ENCODE measurements at places on chromosomes 16 and 17.

DNA sequence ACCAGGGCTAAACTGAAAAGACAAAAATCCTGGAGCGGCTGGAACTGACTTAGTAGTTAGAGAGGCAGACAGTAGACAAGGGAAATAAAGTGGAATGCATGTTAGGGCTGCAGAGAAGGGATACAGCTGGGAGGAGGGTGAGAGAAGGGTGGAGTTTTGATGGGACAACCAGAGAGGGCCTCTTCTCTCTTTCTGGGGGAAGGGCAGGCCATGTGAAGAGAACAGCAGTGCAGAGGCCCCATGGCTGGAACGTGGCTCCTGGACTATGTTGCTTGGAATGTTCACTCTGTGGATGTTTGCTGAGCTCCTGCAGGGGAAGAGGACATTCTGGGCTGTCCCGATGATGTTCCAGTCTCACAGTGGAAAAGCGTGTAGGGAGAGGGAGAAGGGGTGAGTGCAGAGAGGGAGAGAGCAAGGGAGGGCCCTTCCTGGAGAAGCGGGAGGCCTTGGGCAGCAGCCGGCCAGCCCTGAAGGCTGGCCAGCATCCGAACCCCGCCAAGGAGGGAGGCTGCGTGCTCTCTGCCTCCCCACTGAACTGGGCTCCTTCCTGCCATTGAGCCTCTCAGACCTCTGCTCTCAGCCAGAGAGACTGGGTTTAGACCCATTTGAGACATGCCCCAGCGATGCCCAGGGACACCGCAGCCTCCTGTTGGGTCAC is 33.1 kb upstream of the GSE1 start:
- DNase-seq, result no peak

DNA sequence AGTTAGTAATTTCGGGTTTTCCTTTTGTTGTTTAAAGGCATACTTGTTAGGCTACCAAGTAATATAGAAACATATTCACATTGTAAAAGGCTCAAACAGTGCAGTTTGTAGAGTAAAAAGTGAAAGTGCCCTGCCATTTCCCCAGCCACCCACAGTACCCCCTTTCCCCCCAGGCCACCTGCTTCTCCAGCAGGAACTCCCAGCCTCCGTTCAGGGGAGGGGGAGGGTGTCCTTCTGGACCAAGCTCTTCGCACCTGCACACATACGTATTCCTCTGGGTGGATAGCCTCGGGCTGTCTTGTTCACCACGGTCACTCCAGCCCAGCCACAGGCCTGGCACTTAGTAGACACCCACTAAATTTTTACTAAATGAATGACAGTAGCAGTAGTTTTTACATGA is 144.5 kb downstream of the CLEC16A start:
- DNase-seq, result no peak

GRCh38 chr17:56887552-56888467 is 26.0 kb downstream of the TRIM25 start:
- no peak for DNase-seq

GRCh38 chr16:20995711-20996110 is 95.1 kb downstream of the LYRM1 start:
- DNase-seq, result no peak

DNA sequence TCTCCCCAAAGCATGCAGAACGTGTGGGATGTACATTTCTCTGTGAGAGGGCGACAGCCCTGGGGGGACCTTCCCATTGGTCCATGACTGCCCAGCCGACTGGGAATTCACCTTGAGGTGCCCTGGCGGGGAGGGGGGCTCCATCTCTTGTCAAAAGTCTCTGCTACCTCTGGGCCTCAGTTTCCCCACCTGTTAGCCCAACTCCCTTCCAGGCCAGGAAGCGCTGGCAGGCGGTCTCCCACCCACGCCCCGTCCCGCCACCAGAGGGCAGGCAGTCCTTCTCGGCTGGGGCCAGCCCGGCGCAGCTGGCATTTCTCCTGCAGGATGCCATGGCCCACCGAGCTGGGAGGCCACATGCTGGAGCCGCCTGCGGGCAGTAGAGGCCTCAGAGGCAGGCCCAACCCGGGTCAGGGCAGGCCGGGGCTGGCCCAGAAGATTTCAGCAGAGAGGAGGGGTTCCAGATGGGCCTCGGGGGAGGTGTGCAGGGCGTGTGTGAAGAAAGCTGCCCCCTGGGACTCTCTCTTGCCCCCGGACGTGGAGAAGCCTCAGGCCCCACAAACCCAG is 16.6 kb downstream of the CD7 start:
- peak; percentile 53 for DNase-seq

GRCh38 chr17:77163001-77163400 is 22.2 kb downstream of the SEC14L1 start:
- DNase-seq, result no peak

DNA sequence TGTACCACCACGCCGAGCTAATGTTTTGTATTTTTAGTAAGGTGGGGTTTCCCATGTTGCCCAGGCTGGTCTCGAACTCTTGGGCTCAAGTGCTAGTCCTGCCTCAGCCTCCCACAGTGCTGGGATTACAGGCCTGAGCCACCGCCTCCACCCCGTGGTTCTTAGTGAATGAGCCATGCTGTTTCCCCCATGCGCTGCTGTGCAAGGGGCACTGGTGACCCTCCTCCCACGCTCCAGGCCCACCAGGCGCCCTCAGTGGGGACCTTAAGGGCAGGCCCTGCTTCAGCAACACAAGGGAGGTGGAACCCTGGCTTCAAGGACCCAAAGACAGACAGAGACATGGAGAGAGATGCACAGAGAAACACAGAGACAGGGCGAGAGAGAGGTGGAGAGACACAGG is 15.4 kb upstream of the NUDT16L1 start:
- DNase-seq, result no peak

- no peak for DNase-seq
Measured at GRCh38 chr16:46929378-46930332, 43.8 kb downstream of the DNAJA2 start.

DNA sequence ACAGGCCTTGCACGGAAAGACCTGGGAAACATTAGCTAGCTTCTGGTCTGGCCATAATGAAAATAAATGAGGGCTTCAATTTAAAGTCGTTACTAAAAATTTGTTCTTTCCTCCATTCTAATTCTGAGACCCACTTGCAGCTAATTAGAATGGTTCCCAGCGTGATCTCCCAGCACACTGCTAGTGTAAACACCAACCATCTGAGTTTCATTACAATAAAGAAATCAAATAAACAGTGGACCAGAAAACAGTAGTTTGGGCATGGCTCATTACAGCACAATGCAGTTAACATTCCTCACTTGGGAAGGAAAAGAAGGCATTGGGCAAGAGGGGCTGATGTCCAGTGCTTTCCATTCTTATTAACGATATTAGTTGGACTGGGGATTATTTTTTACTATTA is 410.9 kb upstream of the SOX9 start:
- DNase-seq, result peak; percentile 7

GRCh38 chr16:72425571-72426341 is 253.8 kb upstream of the PMFBP1 start:
- DNase-seq, result no peak

DNA sequence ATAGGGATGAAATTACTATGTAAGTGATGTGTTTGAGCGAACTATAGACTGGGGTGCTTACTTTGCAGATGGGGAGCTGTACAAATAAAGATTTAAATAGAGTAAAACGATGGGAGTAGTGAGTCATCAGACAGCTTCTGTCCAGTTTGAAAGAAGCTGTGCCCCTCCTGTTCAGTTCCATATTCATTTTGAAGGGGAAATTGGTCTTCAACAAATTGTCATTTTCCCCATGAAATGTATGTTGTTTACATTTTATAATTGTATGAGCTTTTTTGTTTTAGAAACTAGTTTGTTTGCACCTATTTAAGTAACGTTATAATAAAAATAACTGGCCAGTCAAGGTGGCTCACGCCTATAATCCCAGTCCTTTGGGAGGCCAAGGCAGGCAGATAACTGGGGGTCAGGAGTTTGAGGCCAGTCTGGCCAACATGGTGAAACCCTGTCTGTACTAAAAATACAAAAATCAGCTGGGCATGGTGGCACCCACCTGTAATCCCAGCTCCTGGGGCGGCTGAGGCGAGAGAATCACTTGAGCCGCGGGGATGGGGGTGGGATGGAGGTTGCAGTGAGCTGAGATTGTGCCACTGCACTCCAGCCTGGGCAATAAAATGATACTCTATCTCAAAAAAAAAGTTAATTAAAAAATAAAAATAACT is 20.2 kb downstream of the SEC14L1 start:
- no peak for DNase-seq

GRCh38 chr17:47423406-47424295 is 99.9 kb downstream of the EFCAB13 start:
- DNase-seq, result peak; percentile 3

DNA sequence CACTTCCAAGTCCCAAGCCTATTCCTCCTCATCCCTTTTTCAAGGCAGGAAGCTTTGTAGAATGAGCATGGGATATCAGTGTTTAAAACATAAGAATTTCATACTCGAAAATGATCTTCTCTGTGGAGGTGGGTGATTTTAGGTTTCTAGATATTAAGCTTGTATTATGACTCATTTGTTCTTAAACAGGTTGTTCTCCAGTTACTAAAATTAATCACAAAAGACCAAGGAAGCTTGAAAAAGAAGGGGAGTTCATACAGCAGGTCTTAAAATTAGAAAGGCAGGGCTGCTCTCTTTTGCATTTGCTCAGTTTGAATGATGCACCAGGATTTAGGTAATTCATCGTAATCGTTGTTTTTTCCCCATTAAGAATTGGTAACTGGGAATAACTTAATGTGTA is 208.7 kb downstream of the PRKCA start:
- no peak for DNase-seq

GRCh38 chr17:14245629-14246028 is 9.0 kb upstream of the CDRT15 start:
- no peak for DNase-seq

GRCh38 chr16:24686678-24687077 is 42.8 kb upstream of the TNRC6A start:
- DNase-seq, result no peak

DNA sequence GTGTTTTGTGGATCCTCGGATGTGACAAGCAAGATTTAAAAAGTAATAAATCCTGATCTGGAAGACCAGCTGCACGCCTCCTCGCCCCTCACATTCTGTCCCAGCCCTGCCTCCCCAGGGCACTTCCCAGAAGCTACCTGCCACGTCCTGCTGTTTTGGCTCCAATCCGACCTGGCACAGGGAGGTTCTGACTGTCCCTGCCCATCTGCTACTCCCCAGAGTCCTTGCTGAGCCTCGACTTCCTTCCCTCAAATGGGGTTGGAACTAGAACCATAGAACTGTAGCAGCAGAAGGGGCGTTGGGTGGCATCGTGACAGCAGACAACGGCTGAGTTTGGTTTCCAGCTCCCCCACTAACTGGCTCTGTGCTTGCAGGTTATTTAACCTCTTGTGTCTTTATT is 71.7 kb downstream of the RPH3AL start:
- DNase-seq, result no peak

GRCh38 chr17:37174205-37174604 is 201.6 kb upstream of the C17orf78 start:
- peak; percentile 34 for DNase-seq

GRCh38 chr16:84714028-84714427 is 14.2 kb downstream of the USP10 start:
- DNase-seq, result no peak

- no peak for DNase-seq
Measured at GRCh38 chr17:29763273-29763672, 140.6 kb upstream of the CORO6 start.

DNA sequence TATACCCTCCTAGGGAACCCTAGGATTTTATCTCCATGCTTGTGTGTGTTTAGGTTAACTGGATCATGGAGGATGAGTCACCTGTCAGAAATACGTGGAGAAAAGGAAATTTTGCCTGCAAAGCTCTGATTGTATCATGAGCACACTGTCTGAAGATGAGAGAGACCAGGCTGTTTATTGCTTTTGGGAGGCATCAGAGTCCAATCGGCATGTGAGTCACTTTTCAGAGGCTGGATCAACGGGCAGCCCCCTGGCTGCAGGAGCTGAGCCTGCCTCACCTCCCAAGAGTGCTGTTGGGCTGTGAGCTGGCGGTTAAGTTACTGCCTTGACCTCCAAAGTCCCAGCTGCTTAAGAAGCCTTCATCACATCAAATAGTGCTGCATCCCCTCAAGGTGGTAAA is 41.5 kb upstream of the MED9 start:
- DNase-seq, result no peak

GRCh38 chr17:53516636-53517035 is 306.1 kb upstream of the KIF2B start:
- DNase-seq, result no peak

DNA sequence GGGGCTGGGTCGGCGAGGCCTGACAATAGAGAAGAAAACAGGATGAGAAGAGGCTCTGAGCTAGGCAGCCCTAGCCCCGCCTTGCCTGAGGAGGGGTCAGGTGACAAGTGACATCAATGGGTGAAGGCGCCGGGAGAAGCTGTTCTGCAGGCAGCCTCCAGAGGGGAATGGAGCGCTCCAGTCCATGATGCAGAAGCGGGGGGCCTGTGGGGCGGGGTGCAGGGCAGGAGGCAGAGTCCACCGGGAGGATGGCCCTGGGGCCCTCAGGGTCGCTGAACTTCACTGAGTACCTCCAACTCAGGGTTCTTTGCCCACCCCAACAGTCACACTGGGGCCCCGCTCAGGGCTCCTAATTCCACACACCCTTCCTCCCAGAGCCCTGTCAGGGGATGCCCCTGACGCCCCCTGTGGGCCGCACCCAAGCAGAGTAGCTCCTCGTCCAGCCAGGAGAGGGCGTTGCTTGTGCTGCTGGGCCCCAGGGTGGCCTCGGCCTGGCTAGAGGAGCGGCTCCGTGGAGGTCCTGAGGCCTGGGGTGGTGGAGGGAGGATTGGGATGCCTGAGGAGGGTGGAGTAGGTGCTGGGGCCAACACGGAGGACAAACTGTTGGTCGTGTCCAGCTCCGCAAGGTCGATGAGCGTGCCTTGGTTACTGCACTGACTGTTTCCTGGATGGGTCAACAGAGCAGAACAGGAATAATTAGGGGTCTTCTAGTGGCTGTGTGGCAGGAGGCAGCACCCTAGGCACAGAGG is 20.8 kb downstream of the GGA3 start:
- DNase-seq, result no peak

- DNase-seq, result no peak
Measured at GRCh38 chr17:2064980-2065785, 10.3 kb downstream of the HIC1 start.

DNA sequence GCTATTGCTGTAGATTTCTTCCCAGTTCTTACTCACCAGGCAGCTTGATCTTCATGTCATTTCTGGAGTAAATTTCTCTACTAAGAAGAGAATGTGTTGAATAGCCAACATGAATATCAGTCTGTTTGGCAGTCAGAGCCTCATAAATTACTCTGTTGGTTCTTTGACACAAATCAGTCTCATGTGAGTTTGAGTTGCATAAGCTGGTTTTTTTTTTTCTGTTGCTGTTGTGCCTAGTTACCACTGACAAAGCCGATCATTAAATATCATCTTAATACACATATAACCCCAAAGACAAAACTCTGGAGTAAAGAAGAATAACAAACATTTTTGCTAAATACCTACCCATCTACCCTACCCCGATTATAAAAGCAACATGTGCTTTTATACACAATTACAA is 240.5 kb upstream of the KCNJ16 start:
- DNase-seq, result no peak

All from left renal pelvis (tissue), 4 donors.